ENCODE measurements at places on chromosomes 2 and 18.

GRCh38 chr18:64270121-64270520, 121.2 kb upstream of the LINC00305 start:
- DNase-seq: no peak

DNA sequence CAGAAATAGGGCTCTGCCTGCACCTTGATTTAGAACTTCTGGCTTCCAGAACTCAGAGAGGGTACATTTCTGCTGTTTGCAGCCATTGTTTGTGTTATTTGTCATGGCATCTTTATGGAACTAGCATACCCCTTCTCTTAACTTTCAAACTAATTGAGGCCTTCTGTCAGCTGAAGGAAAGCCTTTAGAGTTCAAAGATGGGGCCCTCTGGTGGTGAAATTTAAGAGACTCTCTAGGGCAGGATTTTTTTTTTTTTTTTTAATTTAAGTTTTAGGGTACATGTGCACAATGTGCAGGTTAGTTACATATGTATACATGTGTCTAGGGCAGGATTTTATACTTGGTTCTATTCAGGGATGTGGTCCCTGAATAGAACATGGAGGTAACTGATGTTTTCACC, 260.6 kb upstream of the LINC00305 start:
- no peak for DNase-seq

DNA sequence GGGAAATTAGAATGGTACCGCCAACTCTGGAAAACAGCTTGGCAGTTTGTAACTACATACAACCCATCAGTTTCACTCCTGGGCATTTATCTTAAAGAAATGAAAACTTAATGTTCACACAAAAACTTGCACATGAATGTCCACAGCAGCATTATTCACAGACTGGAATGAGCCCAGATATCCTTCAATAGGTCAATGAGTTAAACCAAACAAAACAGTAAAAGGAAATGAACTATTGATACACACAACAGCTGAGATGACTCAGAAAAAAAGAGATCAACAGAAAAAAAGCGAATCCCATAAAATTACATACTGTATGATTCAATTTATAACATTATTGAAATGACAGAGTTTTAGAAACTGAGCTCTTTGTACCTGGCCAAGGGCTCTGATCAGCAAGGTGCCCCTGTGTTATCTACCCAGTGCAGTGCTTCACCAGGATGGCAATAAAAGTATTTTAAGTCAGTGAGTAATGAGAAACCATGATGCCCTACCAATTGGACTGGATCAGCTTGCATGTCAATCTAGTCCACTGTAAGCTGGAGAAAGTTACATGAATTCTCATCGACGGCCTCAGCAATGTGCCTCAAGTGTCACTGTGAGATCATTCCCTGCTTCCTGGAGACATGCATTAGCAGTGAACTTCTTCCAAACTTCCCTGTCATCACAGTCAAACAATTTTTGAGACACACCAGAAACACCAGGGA, 21.9 kb downstream of the TMEM237 start:
- DNase-seq: no peak

DNA sequence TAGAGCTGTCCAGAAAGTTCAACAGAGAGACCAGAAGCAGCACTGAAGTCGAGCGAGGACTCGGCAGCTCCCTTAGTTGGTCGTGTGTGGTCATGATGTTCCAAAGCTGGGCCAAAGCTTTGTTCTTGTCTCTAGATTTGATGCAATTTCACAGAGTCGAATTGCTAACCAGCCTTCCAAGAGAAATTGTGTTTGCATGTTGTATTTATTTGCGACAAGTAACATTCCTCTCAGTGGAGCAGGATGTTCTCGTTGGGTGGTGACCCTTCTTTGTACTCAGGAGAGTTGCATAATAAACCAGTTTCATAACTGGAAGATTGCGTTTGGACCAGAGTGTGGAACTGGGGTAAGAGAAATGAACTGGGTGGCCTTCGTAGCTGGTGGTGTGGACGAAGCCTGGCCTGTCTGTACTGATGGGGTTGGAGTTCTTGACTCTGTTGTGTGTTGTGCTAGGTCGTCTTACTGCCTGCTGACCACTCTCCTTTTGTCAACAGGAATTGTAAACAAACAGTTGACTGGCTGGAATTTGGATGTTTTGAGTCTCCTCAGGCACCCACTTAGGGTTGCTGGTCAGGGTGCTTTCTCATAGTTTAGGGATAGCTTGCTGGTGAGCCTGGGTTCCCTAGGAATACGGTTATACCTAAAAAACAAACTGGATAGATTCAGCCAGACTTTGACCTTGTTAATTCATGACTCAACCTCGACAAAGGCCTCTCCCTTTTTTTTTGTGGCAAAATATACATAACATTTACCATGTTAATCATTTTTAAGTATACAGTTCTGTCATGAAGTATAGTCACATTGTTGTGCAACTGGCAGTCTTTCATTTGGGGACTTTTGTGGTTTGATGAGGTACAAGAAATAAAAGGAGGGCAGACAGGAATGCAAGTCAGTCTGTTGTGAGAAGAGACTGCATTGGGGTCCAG, 28.9 kb upstream of the TOGARAM2 start:
- no peak for DNase-seq

DNA sequence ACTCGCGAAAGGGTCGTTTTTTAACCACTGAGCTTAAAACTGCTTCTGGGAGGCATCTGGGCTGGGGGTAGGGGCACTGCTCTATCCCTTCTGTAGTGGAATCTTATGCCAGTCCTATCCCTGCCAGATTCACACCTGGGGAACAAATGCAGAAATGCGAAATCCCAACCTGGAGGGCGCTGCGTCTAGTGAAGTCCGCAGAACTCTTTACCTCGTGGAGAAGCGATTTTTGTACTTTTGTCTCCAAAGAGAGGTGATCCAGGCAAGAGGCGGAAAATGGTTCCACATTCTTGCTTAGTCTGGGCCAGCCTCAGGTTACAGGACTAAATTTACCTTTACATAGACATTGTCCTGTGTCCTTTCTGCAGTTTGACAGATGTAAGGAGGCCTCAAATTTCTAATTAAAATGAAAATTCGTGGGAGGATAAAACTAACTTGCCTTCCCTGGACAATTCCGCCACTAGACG, 10.4 kb downstream of the TBR1 start:
- DNase-seq: no peak

DNA sequence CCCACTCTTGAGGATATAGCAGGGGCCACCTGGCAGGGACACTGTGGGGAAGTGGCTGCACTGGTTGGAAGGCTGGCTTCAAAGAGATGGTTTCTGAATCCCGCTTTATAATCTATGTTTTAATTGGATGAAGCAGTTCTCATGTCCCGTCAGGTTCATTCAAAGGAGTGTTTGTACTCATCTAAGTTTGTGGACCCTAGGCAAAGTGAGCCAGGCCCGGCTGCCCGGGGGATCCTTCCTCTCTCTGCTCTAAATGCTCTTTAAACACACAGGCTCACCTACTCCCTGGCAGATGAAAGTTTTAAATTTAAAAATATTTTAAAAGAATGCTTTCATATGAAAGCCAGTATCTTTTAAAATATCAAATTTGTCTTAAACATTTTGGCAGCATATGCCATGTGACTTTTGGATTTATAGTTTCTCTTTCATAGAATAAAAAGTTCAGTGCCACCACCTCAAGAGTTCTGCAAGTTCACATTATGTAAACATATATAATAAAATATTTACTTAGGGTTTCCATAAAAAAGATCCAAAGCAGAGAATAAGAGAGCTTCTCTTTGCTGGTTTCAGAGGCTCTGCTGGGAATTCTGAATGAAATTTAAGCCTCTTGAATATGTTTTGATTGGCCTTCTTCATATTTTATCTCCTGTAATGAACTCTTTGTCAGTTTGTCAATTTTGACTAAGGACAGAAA, 143.5 kb upstream of the ALPP start:
- DNase-seq: no peak

- DNase-seq: no peak
These were observed 31.4 kb downstream of the EIF2AK2 start for GRCh38 chr2:37125416-37125815.

DNA sequence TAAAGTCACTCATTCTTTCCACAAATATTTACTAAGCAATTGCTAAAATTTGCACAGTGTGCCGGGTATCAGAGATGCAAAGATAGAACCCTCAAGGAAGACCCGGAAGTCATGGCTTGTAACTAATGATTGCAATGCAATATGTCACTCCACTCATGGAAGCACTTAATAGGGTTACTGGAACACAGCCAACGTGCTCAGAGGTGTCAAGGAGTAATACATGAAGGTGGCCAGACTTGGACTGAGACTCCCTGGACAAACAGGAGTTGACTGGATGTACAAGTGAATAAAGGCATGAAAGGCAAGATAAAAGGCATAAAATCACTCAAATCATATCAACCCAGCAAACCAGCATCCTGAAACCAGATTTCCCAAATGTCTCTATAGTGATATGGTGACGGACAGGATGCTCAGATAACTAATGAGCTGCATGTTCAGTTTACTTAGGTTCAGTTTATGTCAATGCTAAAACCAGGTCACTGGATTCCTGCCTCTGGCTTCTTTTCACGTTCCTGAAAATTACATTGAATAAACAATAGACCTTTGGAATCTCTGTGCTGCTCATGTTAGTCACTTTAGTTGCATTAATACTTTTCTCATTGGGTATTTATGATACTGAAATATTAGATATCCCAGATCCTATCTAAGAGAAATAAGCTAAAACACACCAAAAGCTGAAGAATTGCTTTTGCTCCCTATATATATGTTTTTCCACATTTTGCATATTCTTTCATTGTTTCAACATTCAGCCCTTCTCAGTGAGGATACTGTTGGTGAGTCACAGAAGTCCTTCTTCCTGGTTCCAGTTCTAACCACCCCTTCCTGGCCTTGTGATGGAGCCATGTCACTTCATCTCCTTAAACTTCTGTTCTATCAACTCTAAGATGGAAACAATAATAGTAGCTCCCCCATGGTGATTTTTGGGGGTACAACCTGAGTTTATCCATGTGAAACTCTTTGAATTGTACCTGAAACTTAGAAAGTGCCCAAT, 688.9 kb upstream of the ID2 start:
- DNase-seq: no peak
